ENCODE measurements at places on chromosomes 13 and 19.

- DNase-seq: no peak
Measured at GRCh38 chr19:5492635-5493409, 37.6 kb downstream of the ZNRF4 start.

DNA sequence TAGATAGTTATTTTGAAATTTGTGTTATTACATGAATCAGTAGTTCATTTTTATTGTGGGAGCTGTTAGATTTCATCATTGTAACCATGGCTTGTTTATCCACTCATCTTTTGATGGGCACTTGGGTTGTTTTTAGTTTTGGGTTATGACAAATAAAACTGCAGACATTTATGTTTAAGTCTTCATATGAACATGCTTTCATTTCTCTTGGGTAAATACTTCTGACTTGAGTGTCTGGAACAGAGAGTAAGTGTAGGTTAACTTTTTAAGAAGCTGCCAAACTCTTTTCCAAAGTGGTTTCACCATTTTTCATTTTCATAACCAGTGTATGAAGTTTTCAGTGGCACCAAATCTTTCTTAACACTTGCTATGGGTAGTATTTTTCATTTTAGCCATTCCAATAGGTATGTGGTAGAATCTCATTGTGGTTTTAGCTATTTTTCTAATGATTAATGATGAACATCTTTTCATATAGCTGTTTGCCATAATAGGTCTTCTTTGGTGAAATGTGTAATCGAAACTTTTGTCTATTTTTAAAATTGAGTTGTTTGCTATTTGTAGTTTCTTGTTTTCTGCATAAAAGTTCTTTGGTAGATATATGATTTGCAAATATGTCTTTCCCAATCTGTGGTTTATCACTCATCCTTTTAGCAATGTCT is 17.9 kb downstream of the SLAIN1 start:
- DNase-seq: no peak

GRCh38 chr19:53432088-53432661 is 391 bp downstream of the ZNF761 start:
- DNase-seq: no peak

DNA sequence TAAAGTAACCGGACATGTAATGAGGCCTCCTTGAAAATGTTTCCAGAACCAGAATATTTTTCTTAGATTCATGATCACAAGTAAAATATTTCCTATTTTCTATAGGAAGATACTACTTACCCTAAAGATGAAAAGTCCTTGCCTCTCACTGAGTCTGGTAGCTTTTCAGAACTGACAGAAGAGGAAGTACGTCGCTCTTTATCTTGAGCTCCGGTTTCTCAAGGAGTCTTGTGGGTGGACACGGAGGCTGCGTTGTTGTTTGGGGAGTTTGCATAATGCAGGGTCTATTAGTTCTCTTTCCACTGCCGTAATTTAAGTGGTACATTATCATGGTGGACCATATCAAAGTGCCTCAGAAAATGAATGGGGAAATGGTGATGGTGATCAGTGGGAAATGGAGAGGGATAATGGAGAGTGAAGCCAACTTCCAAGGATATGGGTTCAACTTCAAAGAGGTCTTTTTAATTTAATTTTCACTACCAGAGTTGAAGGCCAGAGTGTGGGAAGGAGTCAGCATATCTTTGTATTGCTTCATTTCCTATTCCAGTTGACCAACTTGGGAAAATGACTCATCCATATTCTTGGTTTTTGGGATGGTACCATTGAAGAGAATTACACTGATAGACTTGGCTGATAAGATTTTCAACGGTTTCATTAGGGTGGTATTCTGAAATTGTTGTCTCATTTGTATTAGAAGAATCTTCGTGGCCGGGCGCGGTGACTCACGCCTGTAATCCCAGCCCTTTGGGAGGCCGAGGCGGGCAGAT is 23.4 kb downstream of the MBD3L2B start:
- no peak for DNase-seq

- DNase-seq: no peak
Measured at GRCh38 chr13:29165840-29166239, 345.7 kb downstream of the MTUS2 start.

- no peak for DNase-seq
Measured at GRCh38 chr19:1933942-1934341, 7.0 kb upstream of the CSNK1G2 start.

GRCh38 chr13:110541526-110541920 is 20.0 kb downstream of the RAB20 start:
- no peak for DNase-seq

GRCh38 chr19:53158119-53158656 is 665 bp downstream of the ZNF347 start:
- no peak for DNase-seq

- no peak for DNase-seq
Measured at GRCh38 chr13:112822851-112823250, 133.0 kb downstream of the ATP11A start.

GRCh38 chr19:47081095-47081494 is 32.5 kb downstream of the ZC3H4 start:
- no peak for DNase-seq

GRCh38 chr19:55444646-55445045 is 1.5 kb upstream of the SHISA7 start:
- no peak for DNase-seq

DNA sequence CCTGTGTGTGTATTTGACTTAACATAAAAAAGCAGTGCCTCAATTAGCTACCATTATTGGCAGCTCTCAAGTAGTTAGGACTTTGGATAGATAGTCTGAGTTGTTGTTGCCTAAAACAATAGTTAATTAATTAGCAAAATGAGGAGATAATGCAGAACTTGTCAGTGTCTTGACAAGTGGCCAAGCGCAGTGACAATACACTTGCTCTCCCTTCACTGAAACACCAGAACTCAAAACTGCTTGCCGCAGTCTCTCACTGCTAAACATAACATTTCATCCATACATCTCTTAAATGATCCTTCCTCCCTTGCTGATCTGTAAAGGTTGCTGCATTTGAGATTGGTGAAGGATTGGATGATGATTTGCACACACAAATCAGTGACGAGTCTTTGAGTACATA is 61.7 kb downstream of the ARHGAP35 start:
- DNase-seq: no peak

DNA sequence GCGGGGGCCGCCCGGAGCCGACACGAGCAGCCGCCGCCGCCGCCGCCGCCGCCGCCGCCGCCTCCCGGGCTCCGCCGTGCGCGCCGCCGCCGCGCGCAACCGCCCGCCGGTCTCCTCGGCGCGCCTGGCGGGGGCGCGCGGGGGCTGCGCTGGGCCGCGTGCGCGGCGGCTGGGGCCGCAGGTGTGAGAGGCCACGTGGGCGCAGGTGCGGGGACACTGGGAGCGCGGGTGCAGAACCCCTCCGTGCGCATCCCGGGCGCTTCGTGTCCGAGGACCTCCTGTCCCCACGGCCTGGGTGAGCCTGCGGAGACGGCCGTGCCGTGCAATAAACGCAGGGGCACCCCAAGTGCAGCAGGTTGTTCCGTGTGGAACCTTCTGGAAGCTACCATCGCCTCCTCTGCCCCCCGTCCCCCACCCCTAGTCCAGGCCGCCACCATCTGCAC is at the start of gene LINGO3:
LINGO3 (minus strand) TSS at position 41 of the 443 bp plus-strand sequence. CDS start 16,378 bp downstream, outside the sequence.
- DNase-seq: no peak

DNA sequence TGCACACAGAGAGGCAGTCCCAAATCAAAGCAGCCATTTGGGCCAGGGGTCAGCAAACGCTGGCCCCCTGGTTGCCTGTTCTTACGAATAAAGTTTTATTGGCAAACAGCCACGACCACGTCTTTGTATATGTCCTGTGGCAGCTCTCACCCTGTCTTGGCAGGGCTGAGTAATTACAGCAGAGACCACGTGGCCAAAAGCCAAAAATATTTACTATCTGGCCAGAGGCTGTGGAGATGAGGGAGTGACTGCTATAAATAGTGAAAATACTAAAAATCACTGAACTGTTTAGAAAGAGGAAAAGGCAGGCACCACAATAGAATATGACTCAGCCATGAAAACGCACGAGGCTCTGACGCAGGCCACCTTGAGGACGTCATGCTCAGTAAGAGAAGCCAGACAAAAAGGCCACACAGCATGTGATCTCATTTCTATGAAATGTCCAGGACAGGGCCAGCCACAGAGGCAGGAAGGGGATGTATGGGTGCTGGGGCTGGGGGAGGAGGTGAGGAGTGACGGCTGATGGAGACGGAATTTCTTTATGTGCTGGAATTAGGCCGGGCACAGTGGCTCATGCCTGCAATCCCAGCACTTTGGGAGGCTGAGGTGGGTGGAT is 29.4 kb downstream of the SMIM24 start:
- DNase-seq: no peak

GRCh38 chr13:113186061-113186900 is 22.2 kb downstream of the PCID2 start:
- no peak for DNase-seq

DNA sequence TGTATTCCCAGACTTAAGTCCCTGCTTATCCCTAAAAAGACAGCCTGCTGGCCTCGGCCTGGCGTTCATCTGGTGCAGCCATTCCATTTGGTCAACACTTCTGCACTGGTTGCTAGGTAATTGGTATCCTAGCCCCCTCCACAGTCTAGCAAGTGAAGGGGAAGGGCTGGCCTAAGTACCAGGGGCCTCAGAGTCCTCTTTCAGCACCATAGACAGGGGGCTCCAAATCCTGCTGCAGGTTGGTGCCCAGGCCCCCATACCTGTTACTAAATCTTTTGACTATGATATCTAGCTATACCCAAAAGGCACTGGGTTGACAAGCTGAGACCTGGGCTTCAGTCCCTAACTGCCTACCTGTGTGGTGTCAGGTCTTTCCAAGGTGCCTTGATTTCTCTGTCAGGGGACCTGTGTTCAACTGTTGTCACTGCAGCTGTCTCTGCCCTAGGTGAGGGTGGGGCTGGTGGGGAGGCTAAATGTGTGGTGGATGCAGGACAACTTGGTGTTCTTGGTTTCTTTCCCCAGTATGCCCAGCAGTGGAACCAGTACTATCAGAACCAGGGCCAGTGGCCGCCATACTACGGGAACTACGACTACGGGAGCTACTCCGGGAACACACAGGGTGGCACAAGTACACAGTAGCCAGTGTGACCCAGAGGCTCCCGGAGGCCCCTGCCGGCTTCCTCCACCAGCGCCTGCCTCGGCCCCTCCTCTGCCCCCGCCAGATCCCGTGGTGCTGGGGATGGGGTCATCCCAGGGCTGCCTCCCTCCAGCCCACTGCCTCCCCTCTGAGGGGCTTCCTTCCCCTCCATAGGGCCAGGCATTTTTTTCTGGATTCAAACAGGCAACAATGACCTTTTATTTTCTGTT is 3.8 kb upstream of the CCDC97 start:
- DNase-seq: no peak

GRCh38 chr13:98632961-98633360 is 56.1 kb upstream of the STK24 start:
- DNase-seq: no peak

DNA sequence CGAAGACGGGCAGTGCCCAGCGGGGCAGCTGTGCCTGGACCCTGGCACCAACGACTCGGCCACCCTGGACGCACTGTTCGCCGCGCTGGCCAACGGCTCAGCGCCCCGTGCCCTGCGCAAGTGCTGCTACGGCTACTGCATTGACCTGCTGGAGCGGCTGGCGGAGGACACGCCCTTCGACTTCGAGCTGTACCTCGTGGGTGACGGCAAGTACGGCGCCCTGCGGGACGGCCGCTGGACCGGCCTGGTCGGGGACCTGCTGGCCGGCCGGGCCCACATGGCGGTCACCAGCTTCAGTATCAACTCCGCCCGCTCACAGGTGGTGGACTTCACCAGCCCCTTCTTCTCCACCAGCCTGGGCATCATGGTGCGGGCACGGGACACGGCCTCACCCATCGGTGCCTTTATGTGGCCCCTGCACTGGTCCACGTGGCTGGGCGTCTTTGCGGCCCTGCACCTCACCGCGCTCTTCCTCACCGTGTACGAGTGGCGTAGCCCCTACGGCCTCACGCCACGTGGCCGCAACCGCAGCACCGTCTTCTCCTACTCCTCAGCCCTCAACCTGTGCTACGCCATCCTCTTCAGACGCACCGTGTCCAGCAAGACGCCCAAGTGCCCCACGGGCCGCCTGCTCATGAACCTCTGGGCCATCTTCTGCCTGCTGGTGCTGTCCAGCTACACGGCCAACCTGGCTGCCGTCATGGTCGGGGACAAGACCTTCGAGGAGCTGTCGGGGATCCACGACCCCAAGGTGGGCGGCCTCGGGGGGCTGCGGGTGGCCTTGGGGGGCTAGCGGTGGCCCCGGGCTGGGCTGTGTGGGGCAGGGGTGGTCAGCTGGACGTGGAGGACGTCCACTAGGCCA is 4.8 kb downstream of the GRIN3B start:
- DNase-seq: no peak

DNA sequence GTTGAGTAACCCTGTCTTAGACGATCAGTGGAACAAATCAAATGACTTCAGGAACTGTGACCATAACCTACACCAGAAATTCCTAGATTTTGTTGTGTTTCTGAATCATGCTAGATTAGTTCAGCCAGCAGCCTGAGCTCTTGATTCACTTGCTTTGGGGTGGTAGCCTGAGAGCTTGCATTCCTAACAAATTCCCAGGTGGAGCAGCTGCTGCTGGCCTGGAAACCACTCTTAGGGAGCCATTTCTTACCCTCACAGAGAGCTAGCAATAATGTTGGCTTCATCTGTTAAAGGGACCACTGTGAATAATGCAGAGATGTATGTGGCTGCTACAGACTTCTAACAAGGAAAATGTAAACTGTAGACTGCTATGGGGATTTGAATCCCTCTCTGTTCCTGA is 388.1 kb upstream of the PRR20A start:
- DNase-seq: no peak

DNA sequence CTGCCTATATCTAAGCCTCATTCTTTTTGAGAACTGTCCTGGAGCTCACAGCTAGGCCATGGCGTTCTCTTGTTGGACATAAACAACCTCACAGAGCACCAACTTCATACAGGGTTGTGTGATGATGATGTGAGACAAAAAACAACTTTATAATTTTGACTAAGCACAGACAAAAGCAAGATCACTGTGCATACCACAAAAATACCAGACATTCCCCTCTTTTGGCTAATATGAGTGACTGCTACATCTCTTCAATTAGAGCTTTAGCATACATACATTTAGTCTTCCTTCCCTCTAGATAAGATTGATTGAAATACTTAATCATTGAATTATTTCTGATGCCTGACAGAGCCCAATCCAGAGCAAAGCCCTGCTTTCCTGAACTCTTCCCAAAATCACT is 8.3 kb downstream of the MAB21L1 start:
- no peak for DNase-seq

DNA sequence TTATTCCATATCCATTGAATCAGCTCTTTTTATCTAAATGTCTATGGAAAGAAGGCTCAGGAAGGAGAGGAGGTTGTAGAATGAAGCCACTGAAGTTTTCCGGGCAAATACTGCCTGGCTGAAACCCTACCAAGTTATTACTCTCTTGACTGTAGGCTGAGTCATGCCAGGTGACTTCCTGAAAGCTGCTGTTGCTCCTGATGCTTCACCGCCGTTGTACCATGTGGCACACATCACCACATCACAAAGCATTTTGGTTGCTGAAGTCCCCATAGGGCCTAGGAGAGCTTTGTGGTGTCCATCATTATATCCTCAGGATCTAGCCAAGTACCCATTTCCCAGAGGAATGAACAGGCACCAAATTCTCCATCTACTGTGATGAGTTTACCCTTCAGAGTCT is 11.1 kb upstream of the TDRD12 start:
- DNase-seq: no peak

- no peak for DNase-seq
Measured at GRCh38 chr13:51912511-51913225, 50.9 kb downstream of the CCDC70 start.

Measured in cerebellar nuclear complex (tissue), 1 donor.